ENCODE measurements at places on chromosomes 11 and 22.

DNA sequence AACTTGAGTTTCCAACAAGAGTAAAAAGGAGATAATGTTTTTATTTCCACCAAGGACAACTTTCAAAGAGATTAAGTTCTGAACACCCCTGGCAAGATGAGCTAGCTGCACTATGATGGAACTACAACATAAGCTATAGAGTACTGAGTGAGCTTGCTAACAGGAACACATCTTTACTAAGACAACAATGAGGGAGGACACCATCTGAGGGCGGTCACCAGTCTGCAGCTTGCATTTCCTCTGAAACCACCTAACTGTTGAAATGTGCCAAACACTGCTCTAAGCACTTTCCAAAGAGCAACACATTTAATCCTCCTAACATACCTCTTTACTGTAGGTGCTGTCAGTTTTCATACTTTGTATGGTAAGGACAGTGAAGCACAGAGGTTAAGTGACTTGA is 68.4 kb downstream of the TCF20 start:
- H3K4me1 ChIP-seq: no peaks in the 10 kb centered on the region
- no peak overlapping the region for H3K4me3 ChIP-seq
- H3K27me3 ChIP-seq: no peaks in the 10 kb centered on the region
- H3K27ac ChIP-seq: no peak overlapping the region
- DNase-seq: no peak
- no peaks in the 10 kb centered on the region for H3K36me3 ChIP-seq

DNA sequence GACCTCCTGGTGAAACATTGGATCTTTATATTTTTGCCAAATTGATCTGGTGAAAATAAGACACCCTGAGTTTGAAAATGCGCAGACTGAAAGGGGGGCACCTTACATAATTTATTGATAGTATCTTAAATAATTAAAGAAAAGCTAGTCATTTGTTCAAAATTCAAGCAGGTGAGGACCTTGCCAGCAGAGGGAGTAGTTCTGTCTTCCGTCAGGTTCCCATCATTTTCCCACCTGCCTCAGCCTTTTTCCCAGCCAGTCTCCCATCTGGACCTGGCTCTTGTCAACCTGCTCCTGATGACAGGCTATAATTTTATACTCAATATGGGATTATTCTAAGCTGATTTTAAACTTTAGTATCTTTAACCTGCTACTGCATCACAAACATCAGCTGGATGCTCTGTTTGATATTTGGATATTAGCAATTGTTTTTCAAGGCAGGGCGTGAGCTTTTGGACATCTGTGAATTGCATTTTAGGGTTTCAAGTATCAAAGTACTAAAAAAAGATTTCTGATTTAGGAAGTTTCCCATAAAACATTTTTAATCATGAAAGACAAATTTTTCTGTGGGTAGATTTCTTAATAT is 132.0 kb downstream of the ELP4 start:
- H3K4me1 ChIP-seq: no peaks in the 10 kb centered on the region
- DNase-seq: peak; percentile 65
- no peaks in the 10 kb centered on the region for H3K27me3 ChIP-seq
- H3K36me3 ChIP-seq: no peaks in the 10 kb centered on the region
- no peak overlapping the region for H3K4me3 ChIP-seq

- no peaks in the 10 kb centered on the region for H3K27me3 ChIP-seq
- no peaks in the 10 kb centered on the region for H3K4me1 ChIP-seq
- no peak overlapping the region for H3K4me3 ChIP-seq
- no peak for DNase-seq
- no peaks in the 10 kb centered on the region for H3K36me3 ChIP-seq
Measured at GRCh38 chr22:37369483-37369882, 57.8 kb downstream of the ELFN2 start.

DNA sequence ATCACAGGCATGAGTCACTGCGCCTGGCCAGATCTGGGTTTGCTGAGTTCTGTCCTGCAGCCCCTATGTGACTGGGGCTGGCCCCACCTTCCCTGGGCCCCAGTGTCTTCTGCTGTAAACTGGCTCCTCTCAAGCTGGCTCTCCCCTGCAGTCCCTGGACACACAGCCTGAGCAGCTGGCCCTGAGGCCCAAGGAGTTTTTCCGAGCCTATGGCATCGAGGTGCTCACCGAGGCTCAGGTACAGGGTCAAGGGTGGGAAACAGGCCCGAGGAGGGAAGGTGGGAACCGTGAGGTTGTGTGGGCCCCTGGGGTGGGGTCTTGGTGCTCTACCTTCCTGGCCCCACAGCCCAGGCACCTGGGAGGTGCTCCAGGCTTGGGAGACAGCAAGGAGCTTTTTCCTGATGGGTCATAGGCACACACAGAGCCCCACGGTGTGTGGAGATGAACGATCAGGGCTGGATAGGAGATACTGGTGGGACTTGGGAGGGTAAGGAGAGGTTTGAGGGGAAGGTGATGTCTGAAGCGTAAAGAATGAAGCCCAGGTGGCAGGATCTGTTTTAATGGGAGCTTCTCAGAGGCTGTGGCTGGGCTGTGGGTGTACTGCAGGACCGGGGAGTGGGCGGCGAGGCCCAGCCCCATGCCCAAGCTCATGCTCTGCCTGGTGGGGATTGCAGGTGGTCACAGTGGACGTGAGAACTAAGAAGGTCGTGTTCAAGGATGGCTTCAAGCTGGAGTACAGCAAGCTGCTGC is 6.4 kb upstream of the LZTR1 start:
- H3K27ac ChIP-seq: no peak overlapping the region
- DNase-seq: no peak
- H3K36me3 ChIP-seq: no peaks in the 10 kb centered on the region
- no peak overlapping the region for H3K4me3 ChIP-seq
- no peaks in the 10 kb centered on the region for H3K27me3 ChIP-seq

- no peak overlapping the region for H3K27ac ChIP-seq
- DNase-seq: peak; percentile 88
- H3K4me3 ChIP-seq: no peak overlapping the region
- H3K36me3 ChIP-seq: peaks cover 69% of the 10 kb centered on the region
Measured at GRCh38 chr22:29336751-29337490, 21.4 kb upstream of the RASL10A start.

DNA sequence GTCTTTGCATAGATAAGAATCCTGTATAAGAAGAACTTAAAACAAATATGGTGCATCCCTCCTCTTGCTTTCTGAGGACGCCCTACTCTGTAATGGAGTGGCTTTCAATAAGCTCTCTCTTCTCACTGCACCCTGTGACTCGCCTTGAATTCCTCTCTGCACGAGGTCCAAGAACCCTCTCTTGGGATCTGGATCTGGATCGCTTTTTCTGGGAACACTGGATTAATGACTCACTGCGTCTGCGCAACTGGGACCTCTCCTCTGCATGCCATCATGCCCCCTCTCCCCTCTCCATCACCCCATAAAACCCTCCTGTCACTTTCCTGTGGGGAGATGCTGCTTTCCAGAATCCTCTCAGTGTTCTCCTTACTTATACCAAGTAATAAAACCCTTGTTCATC is 15.1 kb upstream of the CABP2 start:
- no peak overlapping the region for H3K4me3 ChIP-seq
- no peaks in the 10 kb centered on the region for H3K36me3 ChIP-seq
- no peak overlapping the region for H3K27ac ChIP-seq
- no peaks in the 10 kb centered on the region for H3K27me3 ChIP-seq
- no peak for DNase-seq

GRCh38 chr11:91794146-91794545 is 430.5 kb upstream of the FAT3 start:
- H3K4me1 ChIP-seq: peaks cover 7% of the 10 kb centered on the region
- no peak overlapping the region for H3K4me3 ChIP-seq
- no peak overlapping the region for H3K27ac ChIP-seq
- DNase-seq: no peak
- no peaks in the 10 kb centered on the region for H3K36me3 ChIP-seq

DNA sequence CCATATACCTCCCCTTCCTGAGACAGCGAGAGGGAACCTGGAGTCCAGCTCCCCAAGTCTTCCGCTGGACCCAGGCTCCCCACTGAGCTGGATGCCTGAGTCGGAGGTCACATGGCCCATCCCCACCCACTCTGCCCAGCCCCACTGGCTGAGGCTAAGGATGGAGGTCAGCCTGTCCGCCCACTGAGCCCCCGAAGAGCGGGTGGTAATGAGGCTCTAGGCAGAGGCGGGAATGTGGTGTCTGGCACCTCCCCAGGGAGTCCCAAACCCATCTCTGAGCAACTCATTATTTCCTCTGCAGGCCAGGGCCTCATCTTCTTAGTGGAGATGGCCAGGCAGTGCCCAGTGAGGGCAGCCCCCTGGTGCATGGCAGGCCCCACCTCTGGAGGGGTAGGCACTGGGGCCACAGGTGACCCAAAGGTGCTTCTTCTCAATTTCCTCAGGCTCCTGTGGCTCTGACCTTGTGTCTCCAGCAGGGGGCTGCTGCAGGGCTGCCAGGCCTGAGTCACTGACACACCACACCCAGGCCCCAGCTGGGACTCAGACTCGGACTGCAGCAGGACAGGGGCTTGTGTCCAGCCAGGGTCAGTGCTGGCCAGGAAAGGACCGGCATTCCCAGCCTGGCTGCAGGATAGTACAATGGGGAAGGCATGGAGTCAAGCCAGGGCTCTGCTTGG is 10.2 kb upstream of the PDE2A start:
- H3K4me3 ChIP-seq: no peak overlapping the region
- H3K4me1 ChIP-seq: no peaks in the 10 kb centered on the region
- DNase-seq: peak; percentile 89
- H3K27me3 ChIP-seq: no peaks in the 10 kb centered on the region
- no peak overlapping the region for H3K27ac ChIP-seq
- peaks cover 5% of the 10 kb centered on the region for H3K36me3 ChIP-seq

- peaks cover 21% of the 10 kb centered on the region for H3K36me3 ChIP-seq
- DNase-seq: no peak
- H3K27ac ChIP-seq: no peak overlapping the region
- no peaks in the 10 kb centered on the region for H3K27me3 ChIP-seq
- H3K4me1 ChIP-seq: peaks cover 9% of the 10 kb centered on the region
Measured at GRCh38 chr22:23896166-23896522, 2.0 kb downstream of the MIF start.
